ENCODE measurements at places on chromosomes 2 and 18.

GRCh38 chr2:106314444-106314843 is 120.3 kb upstream of the UXS1 start:
- DNase-seq: no peak

DNA sequence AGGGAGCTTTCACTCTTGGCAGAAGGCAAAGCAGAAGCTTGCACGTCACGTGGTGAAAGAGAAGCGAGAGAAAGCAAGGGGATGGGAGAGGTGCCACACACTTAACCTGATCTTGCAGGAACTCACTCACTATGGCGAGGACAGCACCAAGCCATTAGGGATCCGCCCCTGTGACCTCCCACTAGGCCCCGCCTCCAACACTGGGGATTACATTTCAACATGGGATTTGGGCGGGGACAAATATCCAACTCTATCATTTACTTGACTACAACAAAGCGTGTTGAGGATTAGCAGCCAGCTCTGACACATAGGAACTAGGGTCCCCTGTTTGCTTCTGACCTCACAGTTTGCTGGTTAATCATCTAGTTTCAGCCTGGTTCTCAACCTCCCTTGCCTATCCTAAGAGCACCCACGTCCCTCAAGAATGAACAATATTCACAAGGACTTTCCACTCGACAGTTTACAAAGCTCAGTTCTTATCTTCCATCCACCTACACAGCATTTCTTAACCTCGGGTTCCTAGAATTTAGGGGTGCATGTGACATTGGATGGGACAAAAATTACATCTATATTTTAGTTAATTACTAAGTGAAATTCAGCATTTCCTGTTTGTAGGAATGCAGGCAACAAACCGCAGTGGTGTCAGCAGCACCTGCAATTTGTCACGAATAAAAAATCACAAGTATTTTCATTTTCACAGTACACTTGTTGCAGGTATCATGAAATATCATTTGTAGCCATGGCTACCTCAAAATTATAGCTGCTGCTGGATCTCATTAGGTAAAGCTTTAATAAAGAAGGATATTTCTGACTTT is 36.0 kb downstream of the LBH start:
- no peak for DNase-seq

DNA sequence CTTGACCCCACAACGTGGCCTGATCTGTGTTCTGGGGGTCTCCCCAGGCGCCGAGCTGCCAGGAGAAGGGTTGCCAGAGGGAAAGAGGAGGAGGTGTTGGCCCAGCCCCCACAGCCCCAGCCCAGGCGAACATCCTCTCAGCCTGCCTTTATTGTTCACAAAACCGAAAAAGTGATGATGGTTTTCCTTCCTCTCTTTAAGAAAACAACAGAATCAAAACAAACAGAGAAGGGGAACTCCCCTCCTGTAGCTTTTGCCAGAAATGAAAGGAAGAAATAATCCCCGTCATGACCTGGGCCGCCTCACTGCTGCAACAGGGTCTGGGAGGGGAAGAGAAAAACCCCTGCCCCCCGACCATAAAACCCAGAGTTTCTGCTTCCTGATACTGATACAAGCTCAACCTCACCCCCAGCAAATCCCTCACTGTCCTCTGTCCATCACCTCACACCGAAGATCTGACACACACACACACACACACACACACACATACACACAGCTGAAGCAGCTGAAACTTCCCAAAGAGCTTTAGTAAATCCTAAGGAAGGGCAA is 52.0 kb downstream of the ZFP36L2 start:
- no peak for DNase-seq

DNA sequence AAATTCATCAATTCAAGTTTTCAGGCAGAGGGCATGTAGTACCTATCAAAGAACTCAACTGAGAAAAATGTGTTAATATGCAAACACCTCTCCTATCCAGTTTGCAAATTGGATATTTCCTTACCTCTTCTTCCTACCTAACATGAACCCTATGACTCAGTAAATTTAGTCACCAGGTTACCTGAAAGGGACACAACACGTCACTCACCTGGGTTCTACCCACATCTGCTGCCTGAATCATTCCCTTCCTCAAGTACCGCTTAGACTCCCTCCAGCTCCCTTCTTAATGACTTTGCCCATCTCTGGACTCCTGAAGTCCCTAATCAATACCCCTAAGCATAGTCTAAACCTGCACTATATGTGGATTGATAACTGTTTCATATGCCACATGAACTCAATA is 10.4 kb downstream of the ANKRD44 start:
- DNase-seq: no peak

DNA sequence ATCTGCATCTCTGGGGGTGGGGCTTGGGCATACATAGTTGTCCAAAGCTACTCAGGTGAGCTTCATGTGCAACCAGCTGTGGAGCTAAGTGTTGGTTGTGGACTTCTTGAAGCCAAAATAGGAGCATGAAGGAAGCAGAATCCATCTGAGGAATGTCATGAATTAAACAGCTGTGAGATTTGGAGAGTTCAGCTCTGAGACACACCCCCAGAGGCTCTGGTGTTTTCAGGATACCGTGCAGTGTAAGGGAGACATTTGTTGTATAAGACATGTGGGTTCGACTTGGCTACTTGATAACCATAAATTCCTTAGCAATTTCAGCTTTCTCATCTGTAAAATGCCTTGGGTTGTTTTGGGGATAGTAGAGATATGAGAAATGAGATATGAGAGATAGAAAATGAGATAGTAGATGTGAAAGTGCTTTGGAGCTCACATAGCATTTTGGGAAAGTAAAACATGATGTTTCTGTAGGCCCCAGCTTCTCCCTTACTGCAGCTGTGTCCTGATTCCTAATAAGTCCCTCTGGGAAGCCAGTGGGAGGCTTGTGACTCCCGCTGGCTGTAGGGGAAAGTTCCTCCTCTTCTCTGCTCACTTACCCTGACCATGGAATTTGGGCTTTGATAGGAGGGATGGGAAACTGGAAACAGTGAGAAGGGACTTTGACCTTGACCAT is 50.0 kb downstream of the DPYSL5 start:
- no peak for DNase-seq

- no peak for DNase-seq
Observed at GRCh38 chr18:76658627-76659026, 163.6 kb upstream of the ZNF516 start.

GRCh38 chr2:214730248-214730647 is 79.2 kb downstream of the BARD1 start:
- no peak for DNase-seq

GRCh38 chr2:238719641-238720040 is 128.2 kb upstream of the TWIST2 start:
- DNase-seq: no peak

- DNase-seq: no peak
Observed at GRCh38 chr2:171521361-171522051, 768 bp upstream of the CYBRD1 start.

- no peak for DNase-seq
Observed at GRCh38 chr2:23571527-23572282, 186.7 kb downstream of the KLHL29 start.

DNA sequence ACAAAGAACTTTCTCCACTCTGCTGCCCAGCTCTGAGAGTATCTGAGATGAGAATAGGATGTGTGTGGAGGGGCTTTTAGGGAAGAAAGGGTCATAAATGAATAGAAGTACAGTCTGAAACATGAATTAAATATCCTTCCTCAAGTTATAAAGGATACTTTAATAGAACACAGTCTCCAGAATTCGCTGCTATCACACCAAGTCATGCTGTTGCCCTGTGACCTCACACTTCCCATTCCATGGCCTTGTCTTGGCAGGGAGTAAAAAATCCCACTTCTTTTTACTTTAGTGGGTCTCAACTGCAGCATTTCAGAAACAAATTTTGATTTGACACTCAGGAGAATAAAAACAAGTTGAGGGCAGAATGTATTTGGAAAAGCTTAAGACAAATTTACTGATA is 3.8 kb upstream of the RPE start:
- DNase-seq: no peak

DNA sequence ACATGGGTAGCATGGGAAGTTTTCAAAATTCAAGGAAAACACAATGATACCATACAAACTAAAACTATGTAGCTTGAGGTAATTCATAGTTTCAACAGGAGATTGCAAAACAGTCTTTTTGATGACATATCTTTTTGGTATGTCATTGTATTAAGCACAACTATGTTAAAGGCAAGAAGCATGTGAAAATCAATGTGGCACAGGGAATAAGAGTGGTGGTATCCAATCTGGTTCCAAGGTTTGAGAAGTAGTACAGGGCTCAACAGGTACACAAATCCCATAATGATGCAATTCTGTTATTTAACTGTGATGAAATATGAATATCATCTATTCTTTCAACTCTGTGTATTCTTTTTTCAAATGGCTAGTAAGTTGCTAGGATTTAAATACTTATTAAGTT is 16.4 kb upstream of the DLX2 start:
- DNase-seq: no peak

DNA sequence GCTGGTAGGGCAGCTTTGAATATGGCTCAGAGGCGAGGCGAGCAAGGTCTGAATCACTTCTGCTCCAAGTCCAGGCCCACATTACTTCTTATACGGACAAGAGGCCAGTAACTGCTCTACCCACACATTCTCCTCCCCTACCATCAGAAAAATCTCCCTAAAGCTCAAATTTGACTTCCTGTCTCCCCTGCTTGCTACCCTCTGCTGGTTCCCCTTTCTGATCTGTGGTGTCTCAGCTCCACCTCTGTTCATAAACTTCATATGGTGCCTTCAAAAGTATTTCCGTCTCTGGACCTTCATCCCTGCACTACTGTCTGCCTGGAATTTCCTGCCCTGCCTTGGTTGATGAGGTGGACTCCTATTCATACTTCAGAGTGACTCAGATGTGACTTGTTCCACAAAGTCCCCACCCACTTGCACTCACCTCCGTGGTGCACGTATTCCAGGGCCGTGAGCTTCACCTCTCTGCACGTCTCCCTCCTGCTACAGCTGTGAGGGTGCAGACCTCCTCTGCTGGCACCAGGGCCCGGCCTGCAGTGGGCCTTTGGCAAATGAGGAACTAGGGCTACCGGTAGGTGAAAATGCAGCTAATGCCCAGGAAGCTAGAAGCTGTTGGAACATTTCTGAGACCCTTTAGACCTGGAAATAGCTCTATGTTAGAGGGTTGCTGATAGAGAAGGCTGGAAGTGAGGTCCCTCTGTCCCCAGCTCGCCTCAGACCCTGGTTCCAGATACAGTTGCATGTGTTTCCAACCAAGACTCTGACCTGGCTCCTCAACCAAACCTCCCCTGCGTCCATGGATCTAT is 24.6 kb upstream of the KCMF1 start:
- peak; percentile 87 for DNase-seq

DNA sequence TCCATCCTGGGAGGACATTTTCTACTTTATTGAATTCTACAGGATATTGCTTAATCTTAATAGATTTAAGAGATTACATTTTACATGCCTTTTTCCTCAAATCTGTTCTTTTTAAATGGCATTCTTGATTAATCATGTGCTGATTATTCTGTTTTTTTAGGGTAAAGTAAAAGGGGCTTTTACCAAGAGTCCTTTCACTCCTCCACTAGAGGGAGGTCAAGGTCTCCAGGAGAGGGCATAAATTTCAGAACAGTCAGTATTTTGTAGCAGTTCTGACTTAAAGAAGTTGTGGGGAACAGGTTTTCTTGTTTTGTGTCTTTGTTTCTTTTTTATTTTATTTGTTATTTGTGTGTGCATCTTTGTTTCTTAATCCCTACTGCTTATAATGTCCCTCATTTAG is 25.4 kb downstream of the WDR75 start:
- DNase-seq: peak; percentile 23

DNA sequence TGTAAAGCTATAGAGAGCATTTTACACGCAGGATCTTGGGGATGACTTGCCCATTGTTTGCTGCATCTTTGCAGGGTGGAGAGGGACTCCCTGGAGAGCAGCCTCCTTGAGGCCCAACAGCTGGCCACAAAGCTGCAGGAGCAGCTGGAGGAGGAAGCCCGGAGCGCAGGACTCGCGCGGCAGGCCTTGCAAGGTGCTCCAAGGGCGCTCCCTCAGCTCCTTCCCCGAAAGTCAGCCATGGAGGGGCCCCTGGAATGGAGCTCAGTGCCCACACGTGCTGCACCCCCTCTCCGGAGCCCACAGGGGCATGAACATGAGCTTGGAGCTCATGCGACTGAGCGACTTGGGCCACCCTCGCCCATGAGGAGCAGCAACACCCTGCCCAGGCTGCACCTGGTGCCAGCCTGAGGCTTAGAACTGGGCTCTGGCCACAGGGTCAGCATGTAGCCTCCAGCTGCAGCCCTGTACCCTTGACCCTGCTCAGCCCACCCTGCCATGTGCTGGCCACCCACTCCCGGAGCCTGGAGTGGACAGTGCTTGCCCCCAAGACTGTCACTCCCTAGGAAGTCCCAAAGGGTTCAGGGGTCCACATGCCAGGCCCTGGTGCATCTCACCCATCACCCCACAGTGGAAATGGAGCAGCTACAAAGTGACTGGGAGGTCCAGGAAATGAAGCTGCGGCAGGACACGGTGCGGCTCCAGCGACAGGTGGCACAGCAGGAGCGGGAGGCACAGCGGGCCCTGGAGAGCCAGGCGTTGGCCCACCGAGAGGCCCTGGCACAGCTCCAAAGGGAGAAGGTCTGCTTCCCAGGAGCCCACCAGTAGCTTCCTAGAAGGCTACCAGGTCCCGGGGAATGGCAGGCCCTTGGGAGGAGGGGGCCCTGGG is 43.0 kb downstream of the CROCC2 start:
- no peak for DNase-seq

DNA sequence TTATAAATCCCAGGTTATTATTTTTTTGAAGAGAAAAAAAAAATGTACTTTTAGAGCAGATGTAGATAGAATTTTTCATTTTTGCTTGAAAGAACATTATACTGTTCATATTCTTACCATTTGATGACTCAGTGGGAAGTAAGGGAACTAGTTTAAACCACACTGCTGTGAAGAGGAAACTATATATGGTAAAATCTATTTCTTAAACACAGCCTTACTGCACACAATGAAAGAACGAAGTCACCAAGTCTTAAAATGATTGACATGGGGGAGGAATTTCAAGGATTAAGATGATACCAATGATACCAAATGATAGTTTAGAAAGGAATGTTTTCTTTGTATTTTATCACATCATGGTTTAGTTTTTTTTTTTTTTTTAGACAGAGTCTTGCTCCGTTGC is 5.0 kb downstream of the ACTR2 start:
- no peak for DNase-seq

DNA sequence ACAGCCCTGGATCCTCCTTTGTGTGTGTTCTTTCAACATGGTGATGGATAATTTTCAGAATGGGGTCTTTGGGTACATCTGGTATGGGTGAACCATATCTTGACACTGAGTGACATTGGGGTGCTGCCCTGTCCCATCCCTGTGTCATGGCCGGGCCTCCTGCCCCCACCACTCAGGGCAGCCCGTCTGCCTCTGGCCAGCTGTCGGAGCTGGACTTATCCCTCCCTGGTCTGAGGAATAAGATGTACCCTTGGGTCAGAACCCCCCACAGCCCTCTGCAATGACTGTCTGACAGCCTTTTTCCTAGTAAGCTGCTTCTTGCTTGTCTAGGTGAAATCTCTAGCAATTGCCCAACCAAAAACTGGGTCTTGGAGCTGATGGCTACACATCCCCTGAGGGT is 142.9 kb downstream of the SH3RF3 start:
- no peak for DNase-seq

GRCh38 chr2:235494716-235495372 is 1.0 kb downstream of the AGAP1 start:
- DNase-seq: peak; percentile 51

- no peak for DNase-seq
Observed at GRCh38 chr18:24003903-24004640, 10.5 kb upstream of the TTC39C start.

Data from Calu3 (cell line).